ENCODE measurements at places on chromosomes 2 and 18.

DNA sequence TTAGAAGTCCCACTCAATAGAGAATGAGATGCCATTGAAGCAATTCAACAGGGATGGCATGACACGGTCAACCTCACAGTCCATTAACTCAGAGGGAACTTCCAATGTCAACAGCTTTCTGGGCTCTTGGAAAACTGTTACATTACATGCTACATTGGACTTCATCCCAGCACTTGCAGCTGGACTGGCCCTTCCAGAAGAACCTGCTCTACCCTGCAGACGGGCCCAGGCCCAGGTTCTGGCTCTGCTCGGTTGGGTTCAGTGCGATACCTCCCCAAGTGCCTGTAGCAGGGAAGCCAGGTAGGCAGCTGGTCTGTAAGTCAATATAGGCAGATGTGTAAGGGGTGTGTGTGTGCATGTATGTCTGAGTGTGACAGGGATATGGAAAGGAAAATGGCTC, 12.9 kb downstream of the LAMA1 start:
- DNase-seq: no peak

DNA sequence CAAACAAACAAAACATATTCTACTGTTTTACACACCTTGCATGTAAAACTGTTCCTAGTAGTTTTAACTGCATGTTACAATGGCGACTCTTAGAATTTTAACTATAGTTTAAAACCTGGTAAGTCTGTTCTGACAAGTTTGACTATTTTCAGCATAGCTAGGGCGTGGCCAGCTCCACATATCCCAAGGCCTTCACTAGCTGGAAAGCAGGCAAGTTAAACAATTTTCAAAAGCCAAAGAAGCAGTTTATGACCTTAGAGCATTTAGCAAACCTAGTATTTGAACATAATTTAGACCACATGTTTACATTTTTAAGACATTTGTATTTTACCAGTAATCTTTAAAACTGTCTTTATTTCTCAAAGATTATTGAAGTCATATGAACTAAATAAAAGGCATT, 402.8 kb upstream of the SYT4 start:
- no peak for DNase-seq

DNA sequence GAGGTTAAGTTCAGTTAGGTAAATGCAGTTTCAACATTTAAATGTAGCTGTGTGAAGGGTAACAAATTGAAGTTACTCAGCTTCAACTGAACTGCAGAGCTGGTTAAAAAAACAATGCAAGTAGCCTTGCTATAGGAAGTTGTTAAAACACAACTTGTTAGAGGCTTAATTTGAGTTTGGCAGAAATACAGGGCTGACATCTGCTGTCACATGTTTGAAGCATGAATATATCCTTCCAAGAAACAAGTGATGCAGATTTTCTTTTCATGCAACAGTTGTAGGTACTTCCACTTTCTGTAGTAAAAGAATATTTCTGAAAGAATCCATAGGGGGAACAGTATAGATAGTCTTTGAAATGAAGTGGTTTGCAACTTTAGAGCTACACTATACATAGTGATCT, 208.7 kb upstream of the RASGRP3 start:
- no peak for DNase-seq

- no peak for DNase-seq
Observed at GRCh38 chr2:148273158-148273691, 252.3 kb downstream of the MBD5 start.

DNA sequence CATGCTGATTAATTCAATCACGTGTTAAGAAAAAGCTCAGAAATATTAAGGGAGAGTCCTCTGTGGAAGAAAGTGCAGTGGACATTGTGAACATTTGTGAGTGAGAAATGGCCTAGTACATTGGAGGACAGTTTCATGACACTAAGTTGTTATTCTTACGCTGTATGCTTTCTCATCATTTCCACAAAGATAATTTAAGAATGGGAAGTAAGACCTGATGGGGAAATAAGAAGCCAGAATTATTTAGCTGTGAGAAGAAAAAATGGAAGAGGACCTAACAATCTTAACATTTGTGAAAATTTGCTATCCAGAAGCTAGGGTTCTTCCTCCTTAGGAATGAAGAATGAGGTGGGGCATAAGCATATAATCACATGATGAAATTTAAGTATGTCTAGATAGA, 15.2 kb upstream of the RAPH1 start:
- DNase-seq: no peak

DNA sequence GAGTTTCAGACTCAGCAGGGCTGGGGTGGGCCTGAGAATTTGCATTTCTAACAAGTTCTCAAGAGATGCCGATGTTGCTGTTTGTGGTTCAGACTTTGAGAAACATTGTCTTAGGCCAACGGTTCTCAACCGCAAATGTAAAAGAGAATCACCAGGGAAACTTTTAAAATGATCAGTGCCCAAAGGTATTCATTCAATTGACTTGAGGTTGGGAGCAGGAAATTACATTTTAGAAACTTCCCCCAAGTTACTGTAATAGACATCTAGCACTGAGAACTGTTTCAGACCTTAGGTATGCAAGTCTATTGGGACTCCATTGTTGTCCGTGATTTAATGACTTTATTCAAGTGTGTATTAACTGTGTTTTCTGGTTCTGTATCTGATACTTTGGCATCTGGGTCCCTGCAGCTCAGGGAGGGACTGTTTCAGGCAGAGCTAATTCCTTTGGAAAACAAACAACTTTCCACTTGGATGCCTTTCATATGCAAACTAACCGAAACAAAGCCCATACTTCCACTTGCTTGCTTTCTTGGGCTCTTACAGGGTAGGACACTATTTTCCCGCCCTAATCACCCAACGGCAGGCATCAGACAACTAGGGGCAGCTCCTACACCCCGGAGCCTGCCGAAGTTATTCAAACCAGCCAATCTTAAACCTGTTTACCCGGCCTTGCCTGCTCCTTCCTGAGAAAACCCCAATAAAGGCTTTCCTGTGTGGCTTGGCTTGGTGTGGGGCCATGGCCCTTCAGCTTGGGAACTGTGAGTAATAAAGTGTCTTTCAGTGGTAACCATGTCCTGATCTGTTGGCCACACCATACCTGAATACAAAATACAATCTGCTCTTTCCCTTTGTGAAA, 97.6 kb downstream of the POLE4 start:
- no peak for DNase-seq

GRCh38 chr2:138503087-138503442, 1.5 kb downstream of the SPOPL start:
- DNase-seq: no peak

DNA sequence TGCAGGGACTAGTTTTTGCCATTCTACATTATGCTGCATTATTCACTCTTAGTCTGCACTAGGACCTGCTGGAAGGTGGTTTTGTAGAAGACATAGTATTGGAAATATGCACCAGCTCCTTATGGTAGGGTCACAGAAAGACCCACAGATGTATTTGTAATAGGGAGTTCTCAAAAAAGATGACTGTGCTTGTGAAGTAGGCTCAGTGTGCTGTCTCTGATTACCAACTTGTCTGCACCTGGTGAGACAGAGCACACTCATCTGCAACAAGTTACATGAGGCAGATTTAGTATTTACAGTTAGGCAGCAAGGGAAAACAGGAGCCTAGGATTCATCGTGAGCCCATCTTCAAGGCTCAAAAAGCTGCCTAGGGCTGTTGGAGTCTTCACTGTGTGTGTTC, 29.4 kb downstream of the RHBDD1 start:
- no peak for DNase-seq

DNA sequence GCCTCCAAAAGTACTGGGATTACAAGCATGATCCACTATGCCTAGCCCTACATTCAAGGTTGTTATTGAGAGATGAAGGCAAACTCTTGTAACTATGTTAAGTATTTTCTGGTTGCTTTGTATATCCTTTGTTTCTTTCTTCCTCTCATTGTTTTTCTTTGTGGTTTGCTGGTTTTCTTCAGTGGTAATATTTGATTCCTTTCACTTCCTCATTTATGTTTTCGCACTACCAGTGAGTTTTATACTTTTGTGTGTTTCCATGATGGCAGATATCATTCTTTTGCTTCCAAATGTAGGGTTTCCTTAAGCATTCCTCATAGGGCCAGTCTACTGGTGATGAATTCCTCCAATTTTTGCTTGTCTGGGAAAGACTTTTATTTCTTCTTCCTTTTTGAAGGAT, 90.2 kb downstream of the NCK2 start:
- DNase-seq: no peak

DNA sequence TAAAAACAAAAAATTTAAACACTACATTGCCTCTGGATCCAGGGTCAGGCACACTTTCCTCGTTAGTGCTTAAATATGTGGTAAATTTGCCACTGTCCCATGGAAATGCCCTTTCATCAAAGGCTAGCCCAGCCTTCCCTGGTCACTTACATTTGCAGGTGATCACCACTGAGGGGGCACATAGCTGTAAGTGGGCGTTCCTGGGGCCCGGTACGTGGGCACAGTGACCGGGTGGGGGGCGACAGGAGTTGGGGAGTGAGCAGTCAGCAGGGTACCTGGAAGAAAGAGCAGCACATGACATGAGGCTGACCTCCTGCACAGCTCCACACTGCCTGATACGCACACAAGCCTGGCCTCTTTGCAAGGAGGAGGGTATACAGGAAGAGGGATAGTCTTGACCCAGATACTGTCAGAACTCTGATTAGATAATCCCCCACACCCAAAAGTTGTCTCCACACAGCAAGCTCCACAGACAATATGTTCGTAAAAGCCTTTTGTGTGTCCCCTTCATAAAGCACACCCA, 40.5 kb downstream of the FAM168B start:
- DNase-seq: no peak

- DNase-seq: no peak
Observed at GRCh38 chr18:76364282-76365259, 130.5 kb downstream of the ZNF516 start.

GRCh38 chr18:59040770-59041148, 98.9 kb upstream of the SEC11C start:
- DNase-seq: no peak

GRCh38 chr2:139201516-139201915, 421.3 kb upstream of the NXPH2 start:
- DNase-seq: no peak

DNA sequence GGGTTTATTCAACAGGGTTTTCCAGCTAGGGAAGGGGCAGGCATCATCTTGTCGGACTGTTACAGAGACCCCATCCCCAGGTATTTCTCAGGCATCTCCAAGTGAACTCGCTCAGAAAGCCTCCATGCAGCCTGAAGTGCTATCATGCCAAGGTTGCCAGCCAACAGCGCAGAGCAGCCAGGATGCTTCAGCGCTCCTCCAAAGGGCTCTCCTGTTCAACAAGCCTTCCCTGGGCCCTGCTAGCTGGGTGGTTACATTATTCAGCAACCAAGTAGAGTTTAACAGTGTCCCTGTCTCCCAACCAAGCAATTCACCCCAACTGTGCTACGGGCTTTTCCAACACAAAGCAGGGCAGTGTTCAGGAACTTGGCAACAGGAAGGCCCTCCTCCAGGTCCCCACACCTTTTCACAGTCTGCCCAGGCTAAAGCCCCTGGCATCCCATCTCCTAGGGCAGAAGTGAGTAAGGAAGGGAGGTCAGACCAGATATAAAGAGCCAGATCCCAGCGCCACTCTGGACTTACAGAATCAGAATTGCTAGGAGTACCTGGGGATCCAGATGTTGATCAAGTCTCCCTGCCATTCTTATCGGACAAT, 52.9 kb downstream of the ZBTB7C start:
- peak; percentile 52 for DNase-seq

- no peak for DNase-seq
Observed at GRCh38 chr2:30947686-30948085, 140.4 kb upstream of the CAPN13 start.

DNA sequence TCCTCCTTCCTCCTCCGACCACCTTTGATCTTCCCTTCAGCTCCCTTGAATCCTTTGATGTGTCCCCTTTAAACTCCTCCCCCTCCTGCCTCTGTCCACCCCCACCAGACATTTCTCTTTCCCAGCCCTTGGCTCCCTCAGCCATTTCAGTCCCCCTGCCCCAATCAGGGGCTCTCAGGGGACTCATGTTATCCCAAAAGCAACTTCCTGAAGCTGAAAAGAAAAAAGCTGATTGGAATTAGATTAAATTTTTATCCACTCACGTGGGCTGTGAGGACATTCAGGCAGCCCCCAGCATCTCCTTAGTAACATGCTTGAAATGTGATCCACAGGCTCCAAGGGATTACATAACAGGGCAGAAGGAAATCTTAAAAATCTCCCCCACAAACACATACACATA, 81.3 kb downstream of the NEURL3 start:
- no peak for DNase-seq

DNA sequence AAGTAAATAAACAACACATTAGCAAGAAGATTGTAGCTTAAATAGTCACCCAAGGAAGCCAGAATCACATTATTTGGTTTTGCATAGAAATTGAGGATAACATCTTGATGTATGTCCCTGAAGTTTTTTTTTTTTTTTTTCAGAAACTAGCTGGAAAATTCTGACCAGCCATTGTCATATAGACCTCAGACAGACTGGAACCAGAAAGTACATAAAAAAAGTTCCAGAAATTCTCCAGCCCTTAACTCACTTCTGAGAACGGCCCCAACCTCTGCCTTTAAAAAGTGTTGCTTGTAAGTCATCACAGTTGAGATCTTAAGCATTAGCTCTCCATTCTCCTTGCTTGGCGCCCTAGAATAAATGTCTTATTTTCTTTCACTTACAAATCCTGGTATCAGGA, 350.5 kb downstream of the CCDC85A start:
- no peak for DNase-seq

DNA sequence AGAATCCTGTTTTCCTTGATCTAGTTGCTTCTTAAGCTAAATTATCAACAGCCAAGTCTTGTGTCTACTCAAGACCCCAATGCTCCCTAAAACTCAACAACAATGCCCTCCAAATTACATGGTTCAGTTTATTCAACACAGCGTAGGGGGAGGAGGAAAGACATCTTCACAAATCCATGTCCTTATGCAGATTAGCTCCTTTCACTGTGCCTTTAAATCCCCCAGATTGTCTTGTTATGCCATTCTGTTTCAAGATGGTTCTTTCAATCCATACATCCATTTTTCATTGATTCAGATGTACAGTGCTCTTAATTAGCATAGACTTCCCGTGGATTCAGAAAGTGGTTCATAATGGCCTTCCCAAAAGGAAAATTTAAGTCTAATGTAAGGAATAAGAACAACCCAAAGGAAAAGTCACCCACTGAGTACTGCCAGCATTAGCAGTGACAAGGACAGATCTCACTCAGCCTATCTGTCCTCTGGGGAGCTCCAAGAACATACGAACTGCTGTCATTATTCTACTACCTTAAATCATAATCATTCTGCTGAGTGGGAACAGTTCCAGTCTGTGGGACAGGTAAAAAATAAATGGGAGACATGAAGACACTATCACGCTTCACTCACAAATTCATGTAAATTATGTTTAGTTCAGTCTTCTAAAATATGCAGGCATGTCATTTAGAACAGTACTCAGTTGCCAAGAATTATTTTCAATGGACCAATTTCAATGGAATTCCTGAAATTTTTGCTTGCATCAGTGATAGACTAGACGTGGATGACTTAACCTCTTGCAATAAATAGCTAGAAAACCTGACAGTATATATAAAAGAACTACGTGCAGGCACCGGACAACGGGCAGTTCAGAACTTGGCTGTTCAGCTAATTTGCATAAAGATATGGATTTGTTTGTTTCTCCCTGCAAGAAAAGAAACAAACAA, 58.9 kb upstream of the RNU4ATAC start:
- no peak for DNase-seq

Measured in sigmoid colon (tissue), 7 donors.